ENCODE measurements at places on chromosomes 11 and 22. TPM values are rescaled to one million over a fixed set of nuclear protein-coding genes. Genes with fewer than 3 reads are reported as not detected.

DNA sequence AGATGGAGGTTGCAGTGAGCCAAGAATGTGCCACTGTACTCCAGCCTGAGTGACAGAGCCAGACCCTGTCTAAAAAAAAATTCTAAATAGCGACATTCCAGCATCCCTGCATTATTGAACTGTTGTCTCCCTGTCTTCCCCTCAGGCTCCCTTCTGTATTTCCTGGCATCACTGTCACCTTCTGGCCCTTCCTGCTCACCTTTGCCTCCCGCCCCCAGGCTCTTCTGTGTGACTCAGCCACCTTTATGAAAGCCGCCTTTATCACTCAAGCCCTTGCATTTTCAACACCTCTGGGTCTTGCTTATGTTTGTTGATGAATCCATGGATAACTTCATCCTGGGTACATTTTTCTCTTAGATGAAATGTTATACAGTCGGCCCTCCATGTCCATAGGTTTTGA is 21.1 kb downstream of the UBASH3B start:
- peaks cover 20% of the 10 kb centered on the region for H3K4me1 ChIP-seq
- H3K27ac ChIP-seq, result no peak overlapping the region
- H3K27me3 ChIP-seq, result no peaks in the 10 kb centered on the region
- no peak overlapping the region for H3K4me3 ChIP-seq
- H3K36me3 ChIP-seq, result peaks cover 3% of the 10 kb centered on the region
- no peak for DNase-seq

GRCh38 chr11:67071420-67072284 is 15.0 kb downstream of the RHOD start:
- H3K27ac ChIP-seq, result no peak overlapping the region
- DNase-seq, result peak; percentile 56

DNA sequence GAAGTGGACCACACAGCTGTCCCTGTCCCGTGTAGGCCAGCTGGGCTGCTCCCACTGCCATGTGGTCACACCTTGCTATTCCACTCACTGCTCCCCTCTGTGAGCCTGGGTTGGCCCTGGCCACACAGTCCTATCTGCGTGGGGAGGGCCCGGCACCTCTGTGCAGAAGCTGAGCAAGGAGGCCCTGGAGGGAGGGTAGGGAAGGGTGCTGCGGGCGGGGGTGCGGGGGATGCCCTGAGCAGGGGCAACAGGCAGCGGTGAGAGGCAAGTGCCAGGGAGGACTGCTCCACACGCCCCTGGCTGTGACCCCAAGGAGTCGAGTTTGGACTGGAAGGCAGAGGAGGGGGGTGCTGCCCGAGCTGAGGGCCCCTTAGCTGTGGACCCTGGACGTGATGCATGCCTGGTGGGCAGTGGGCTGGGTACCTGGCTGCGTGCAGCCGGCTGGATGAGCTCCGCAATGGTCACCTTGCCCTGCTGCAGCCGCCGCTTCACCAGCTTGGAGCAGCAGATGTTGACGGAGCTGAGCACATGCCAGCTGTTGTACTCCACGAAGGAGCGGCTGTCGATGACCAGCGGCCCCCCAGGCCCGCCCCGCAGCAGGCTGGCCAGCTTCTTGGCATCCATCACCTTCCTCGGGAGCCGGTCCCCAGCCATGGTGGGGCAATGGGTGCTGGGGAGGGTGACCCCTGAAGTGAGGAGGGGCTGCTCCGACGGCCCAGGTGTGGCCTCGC is 6.7 kb downstream of the DUSP8 start:
- peaks cover 56% of the 10 kb centered on the region for H3K36me3 ChIP-seq
- peak; percentile 11 for DNase-seq
- H3K4me3 ChIP-seq, result no peak overlapping the region
- H3K4me1 ChIP-seq, result peaks cover 55% of the 10 kb centered on the region
- no peaks in the 10 kb centered on the region for H3K27me3 ChIP-seq

- no peaks in the 10 kb centered on the region for H3K27me3 ChIP-seq
- no peaks in the 10 kb centered on the region for H3K4me1 ChIP-seq
- H3K27ac ChIP-seq, result no peak overlapping the region
- no peak for DNase-seq
Observed at GRCh38 chr11:46759196-46759595, 40.2 kb downstream of the F2 start.

DNA sequence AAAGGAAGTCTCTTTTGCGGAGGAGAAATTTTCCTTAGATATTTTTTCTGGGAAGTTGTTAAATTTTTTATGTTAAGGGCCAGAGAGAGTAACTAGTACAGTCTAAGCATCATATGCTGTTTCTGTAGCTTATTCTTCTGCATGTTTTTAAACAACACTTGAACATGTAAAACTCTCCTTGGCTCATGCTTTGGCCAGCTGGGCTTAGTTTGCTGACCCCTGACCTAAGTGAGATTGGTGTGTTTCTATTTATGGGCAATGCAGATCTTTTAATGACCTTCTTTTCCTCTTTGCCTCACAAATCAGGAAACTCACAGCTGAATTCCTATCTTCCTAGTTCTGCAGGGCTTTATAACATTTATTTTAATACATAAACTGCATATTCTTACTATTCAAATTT is 942.5 kb downstream of the OPCML start:
- no peak overlapping the region for H3K4me3 ChIP-seq
- H3K36me3 ChIP-seq, result no peaks in the 10 kb centered on the region
- peaks cover 2% of the 10 kb centered on the region for H3K27me3 ChIP-seq
- H3K4me1 ChIP-seq, result peaks cover 11% of the 10 kb centered on the region
- peak; percentile 62 for DNase-seq

GRCh38 chr11:64028398-64029115 is 7.2 kb upstream of the FLRT1 start:
- peaks cover 36% of the 10 kb centered on the region for H3K4me1 ChIP-seq
- no peaks in the 10 kb centered on the region for H3K36me3 ChIP-seq
- DNase-seq, result peak; percentile 46
- no peak overlapping the region for H3K27ac ChIP-seq
- no peak overlapping the region for H3K4me3 ChIP-seq
- peaks cover 16% of the 10 kb centered on the region for H3K27me3 ChIP-seq

DNA sequence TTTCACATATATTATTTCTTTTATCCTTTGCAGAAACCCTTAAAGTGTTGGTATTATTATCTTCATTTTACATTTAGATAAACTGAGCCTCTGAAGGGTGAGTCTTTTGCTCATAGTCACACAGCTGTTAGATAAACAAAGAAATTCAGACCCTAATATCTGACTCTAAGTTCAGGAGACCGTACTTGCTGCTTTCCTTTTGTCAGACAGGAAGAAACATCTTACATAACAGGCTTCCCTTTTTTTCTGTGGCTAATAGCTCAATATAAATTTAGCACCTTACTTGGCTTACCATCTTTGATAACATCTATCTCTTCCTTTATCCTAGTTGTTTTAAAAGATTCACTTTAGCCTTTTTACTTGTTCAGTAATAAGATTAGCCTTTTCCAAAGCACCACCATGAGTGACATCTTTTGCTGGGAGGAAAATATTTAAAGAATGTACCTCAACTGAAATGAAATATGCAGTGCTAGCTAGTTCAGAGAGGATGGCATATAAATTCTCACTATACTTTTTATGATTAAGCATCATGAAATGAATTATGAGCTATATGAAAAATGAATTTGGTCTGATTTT is 128.6 kb downstream of the WNT11 start:
- peaks cover 9% of the 10 kb centered on the region for H3K4me1 ChIP-seq
- no peaks in the 10 kb centered on the region for H3K36me3 ChIP-seq
- DNase-seq, result peak; percentile 17

GRCh38 chr22:40746428-40747220 is 67.3 kb downstream of the MCHR1 start:
- no peaks in the 10 kb centered on the region for H3K4me1 ChIP-seq
- peaks cover 2% of the 10 kb centered on the region for H3K27me3 ChIP-seq
- no peak overlapping the region for H3K4me3 ChIP-seq
- no peaks in the 10 kb centered on the region for H3K36me3 ChIP-seq

Gene VPREB1
- 0.18 TPM for total RNA-seq

Gene TMEM191B
- 0.13 TPM for total RNA-seq

Measured in muscle of leg (tissue), 16 donors.